Lower lobe of right lung (tissue), 2 donors: ENCODE measurements at places on chromosomes 4 and X. TPM values are rescaled to one million over a fixed set of nuclear protein-coding genes. Genes with fewer than 3 reads are reported as not detected.
A peak's percentile ranks its signal among the peaks of the same experiment; 100 is the strongest.

TREX2 gene
- 0.80 TPM for total RNA-seq

AFAP1 gene
- 21.0 TPM for total RNA-seq

GRCh38 chr4:139223682-139224317 is 46.8 kb upstream of the ELF2 start:
- H3K4me3 ChIP-seq = no peak overlapping the region
- H3K4me1 ChIP-seq = no peaks in the 10 kb centered on the region
- no peak for DNase-seq
- H3K27ac ChIP-seq = no peak overlapping the region

DNA sequence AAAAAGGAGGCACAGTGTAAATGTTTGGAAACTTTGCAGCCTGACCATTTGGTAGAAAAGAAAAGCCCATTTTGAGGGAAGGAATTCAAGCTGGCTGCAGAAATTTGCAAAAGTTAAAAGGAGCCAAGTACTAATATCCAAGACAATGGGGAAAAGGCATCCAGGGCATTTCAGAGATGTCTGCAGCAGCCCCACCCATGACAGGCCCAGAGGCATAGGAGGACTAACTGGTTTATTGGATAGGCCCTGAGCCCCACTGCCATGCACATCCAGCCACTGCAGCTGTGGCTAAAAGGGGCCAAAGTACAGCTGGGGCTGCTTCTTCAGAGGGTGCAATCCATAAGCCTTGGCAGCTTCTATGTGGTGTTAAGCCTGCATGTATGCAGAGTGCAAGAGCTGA is 104.9 kb downstream of the HS3ST1 start:
- no peak overlapping the region for H3K4me3 ChIP-seq
- H3K27me3 ChIP-seq = no peaks in the 10 kb centered on the region
- no peaks in the 10 kb centered on the region for H3K36me3 ChIP-seq
- no peak overlapping the region for H3K27ac ChIP-seq
- no peak for DNase-seq

DNA sequence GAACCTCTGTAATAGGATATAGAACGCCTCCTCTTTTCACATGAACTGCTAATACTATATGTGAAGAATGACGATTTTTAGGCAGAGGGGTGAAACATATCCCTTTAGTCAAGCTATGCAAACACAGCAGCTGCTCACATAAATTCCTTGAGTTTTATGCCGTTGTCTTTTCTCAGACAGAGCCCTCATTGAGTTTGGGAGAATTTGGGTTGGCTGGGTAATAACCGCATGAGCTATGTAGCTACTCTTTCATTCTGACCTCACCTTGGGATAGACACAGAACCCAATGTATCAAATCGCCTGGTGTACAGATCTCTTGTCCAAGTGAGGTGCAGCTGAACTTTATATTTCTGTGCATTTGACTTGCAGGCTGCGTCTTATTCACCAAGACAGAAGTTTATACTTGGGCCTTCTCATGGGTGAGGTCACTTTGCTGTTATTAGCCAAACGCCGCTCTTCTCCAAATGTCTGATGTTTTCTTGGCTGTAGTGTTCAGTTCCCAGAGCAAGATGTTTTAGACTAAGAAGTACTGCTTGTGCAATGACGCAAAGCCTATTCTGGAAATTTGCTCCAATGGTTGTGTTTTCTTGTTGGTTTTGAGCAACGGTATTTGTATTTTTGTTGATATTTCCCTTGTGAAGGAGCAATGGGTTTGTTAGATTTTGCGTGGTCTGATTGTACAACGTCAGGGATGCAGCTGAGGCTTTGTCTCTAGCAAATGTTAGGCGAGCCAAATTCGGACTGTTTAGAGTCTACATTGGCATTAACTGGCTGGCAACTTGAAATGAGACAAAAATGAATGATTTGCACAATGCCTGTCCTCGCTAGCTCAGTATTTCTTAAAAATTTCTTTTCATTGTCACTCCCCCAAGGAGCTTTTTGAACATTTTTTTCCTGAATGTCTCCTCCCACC is 11.2 kb upstream of the SPARCL1 start:
- peak overlapping the region; percentile 41 for H3K27ac ChIP-seq
- H3K36me3 ChIP-seq = no peaks in the 10 kb centered on the region
- no peaks in the 10 kb centered on the region for H3K27me3 ChIP-seq
- DNase-seq = no peak
- H3K4me3 ChIP-seq = no peak overlapping the region

GRCh38 chr4:139978692-139979091 is 175.3 kb downstream of the MAML3 start:
- H3K27ac ChIP-seq = peak overlapping the region; percentile 42
- no peak for DNase-seq
- no peaks in the 10 kb centered on the region for H3K36me3 ChIP-seq
- peaks cover 51% of the 10 kb centered on the region for H3K4me1 ChIP-seq
